ENCODE measurements at places on chromosomes 2 and 18. TPM values are rescaled to one million over a fixed set of nuclear protein-coding genes. Genes with fewer than 3 reads are reported as not detected.

Gene GALNT5
- 0.15 TPM for total RNA-seq

DNA sequence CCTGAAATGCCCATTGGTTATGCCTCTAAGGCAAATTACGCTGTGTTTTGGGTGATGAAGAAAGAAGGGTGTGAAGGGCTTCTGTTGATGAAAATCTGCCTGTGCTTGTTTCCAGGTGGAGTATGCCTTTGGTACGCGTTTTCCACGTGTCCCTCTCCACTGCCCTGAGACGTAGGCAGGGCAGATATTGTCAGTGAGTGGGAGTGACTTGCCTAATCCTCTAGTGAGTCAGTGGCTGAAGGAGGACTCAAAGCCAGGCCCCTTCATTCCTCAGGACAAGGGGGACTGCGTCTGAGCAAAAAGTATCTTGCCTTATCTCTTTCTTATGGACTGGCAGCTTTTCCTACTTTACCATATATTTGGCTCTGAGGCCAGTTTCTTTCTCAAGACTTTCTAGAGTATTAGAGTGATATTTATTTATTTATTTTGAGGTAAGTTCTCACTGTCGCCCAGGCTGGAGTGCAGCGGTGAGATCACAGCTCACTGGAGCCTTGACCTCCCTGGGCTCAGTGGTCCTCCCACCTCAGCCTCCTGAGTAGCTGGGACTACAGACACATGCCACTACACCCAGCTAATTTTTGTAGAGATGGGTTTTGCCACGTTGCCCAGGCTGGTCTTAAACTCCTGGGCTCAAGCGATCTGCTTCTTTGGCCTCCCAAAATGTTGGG lies 10.2 kb downstream of the RALB start:
- no peak overlapping the region for H3K27ac ChIP-seq
- peaks cover 2% of the 10 kb centered on the region for H3K27me3 ChIP-seq
- H3K4me1 ChIP-seq = peaks cover 40% of the 10 kb centered on the region
- no peak for DNase-seq

DNA sequence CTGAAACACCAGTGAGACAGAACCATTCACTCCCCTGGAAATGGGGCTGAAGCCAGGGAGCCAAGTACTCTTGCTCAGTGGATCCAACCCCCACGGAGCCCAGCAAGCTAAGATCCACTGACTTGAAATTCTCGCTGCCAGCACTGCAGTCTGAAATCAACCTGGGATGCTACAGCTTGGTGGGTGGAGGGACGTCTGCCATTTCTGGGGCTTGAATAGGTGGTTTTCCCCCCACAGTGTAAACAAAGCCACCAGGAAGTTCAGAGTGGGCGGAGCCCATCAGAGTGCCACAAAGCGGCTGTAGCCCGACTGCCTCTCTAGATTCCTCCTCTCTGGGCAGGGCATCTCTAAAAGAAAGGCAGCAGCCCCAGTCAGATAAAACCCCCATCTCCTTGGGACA lies 292.8 kb downstream of the LNPK start:
- no peaks in the 10 kb centered on the region for H3K4me1 ChIP-seq
- H3K4me3 ChIP-seq = no peak overlapping the region
- H3K36me3 ChIP-seq = no peaks in the 10 kb centered on the region
- H3K27ac ChIP-seq = no peak overlapping the region

DNA sequence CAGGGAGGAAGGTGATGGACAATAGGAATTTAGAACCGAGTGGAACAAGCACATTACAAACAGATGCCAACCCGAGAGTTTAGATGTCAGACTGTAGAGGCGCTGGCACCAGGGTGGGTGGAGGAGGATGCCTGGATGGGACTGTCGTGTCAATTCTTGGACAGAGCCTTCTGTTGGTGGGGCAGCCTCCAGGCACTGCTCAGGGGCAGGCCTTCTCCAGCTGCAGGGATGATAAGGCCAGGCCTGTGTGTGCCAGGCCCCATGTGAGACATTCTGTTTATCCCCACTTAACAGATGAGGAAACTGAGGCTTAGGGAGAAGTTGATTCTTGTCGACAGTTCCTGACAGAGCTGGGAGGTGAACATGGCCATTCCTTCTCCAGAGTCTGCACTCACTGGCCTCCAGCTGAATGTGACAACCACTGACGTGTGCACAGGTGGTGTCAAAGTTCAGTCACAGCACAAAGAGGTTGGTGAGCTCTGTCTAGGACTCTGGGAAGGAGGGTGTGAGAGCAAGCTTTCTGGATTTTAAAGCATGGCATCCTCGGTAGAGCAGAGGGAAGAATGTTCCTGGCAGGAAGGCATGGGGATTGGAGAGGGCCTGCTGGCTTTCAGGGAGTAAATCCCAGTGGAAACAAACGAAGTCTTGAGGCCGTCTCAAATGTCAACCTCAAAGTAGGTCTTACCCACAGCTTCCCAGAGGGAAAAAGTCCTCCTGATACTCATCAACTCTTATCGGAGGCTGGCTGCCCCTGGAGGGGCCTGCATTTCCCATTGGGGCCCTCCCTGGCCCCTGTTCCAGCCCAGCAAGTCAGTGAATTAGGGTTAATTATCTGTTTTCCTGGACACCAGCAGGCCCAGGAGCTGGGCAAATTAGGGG lies 52.4 kb downstream of the GLI2 start:
- peaks cover 18% of the 10 kb centered on the region for H3K27me3 ChIP-seq
- no peaks in the 10 kb centered on the region for H3K36me3 ChIP-seq

Gene ANKRD30BL
- total RNA-seq = not detected

DNA sequence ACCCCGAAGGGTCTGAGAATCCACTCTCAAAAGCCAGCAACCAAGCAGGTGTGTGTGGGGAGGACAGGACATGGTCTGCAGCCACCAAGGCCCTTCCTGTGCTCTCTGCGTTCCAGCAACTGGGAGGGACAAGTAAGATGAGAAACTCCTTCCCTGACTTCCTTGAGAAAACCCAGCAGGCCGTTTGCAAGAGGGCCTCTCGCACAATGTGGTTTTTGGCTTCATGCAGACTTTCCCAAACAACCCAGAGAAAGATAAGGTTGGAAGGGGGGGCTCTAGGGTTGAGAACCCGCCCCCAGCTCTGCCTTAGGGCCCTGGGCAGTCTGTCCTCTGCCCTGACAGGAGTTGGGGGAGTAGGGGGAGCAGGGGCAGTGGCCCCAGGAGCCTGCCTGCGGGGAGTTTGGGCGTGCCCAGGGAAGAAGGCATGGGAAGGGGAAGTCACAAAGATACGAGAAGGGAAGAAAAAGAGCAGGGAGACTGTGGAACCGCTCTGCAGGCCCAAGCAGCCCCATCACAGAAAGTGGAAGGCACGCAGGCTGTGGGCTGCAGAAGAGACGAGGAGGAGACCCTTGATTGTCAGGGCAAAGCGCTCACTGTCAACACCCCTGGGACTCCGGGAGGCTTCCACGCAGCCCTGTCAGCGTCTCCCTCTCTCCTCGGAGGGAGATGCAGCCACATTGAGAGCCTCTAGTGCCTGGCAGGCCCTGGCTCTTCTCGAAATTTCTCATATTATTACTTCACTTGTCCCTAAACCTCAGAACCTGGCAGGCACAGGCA lies 99.8 kb downstream of the SMAD7 start:
- H3K36me3 ChIP-seq = peaks cover 25% of the 10 kb centered on the region
- peaks cover 16% of the 10 kb centered on the region for H3K27me3 ChIP-seq
- DNase-seq = no peak
- H3K27ac ChIP-seq = peak overlapping the region; percentile 67
- H3K4me1 ChIP-seq = peaks cover 45% of the 10 kb centered on the region

Gene PLB1
- total RNA-seq = 3.2 TPM

- H3K27me3 ChIP-seq = no peaks in the 10 kb centered on the region
- H3K4me3 ChIP-seq = no peak overlapping the region
- H3K36me3 ChIP-seq = no peaks in the 10 kb centered on the region
- no peak for DNase-seq
Observed at GRCh38 chr2:193251909-193252308, 1057.2 kb upstream of the TMEFF2 start.

DNA sequence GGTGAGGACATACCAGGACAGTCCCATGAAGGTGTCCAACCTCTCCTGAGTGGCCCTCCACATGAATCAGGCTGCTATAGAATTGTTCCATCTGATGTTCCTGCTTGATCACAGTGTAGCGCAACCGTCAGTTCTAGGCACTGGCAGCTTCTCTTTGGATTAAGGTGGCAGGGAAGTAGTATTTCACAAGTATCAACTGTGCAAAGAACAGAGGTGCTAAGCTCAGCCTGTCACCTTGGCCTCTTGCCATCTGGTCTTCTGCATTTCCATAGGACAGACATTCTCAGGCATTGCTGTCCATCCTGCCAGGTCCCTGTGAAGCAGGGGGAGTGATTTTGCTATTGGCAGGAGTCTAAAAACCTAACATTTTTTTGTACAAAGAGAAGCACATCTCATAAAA lies 182.2 kb upstream of the EPAS1 start:
- no peak for DNase-seq
- no peak overlapping the region for H3K4me3 ChIP-seq
- H3K4me1 ChIP-seq = peaks cover 15% of the 10 kb centered on the region
- H3K27ac ChIP-seq = no peak overlapping the region
- no peaks in the 10 kb centered on the region for H3K36me3 ChIP-seq
- no peaks in the 10 kb centered on the region for H3K27me3 ChIP-seq

DNA sequence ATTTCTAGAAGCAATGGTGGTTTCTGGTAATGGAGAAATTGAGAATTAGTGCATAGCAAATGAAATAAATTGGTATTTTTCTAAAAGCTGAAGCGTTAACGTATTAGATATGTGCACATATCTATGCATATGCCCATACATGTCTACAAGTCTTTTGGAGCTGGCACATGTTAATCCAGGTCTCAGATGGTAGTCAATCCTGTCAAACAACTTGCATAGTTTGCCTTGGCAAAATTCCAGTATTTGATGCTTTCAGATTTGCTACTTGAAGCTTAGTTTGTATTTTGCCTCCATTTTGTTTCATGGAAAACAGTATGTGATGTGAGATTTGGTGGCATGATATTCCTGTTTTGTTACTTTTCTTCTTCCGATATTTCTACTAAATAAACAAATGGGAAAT lies 304.6 kb downstream of the PARD3B start:
- H3K36me3 ChIP-seq = no peaks in the 10 kb centered on the region
- no peak for DNase-seq
- no peak overlapping the region for H3K4me3 ChIP-seq
- H3K4me1 ChIP-seq = no peaks in the 10 kb centered on the region
- H3K27me3 ChIP-seq = peaks cover 2% of the 10 kb centered on the region
- H3K27ac ChIP-seq = no peak overlapping the region

GRCh38 chr2:108325756-108326155 lies 37.1 kb downstream of the SULT1C2 start:
- no peak overlapping the region for H3K4me3 ChIP-seq
- no peak for DNase-seq
- H3K27me3 ChIP-seq = peaks cover 1% of the 10 kb centered on the region
- no peak overlapping the region for H3K27ac ChIP-seq
- peaks cover 2% of the 10 kb centered on the region for H3K4me1 ChIP-seq
- peaks cover 11% of the 10 kb centered on the region for H3K36me3 ChIP-seq

DNA sequence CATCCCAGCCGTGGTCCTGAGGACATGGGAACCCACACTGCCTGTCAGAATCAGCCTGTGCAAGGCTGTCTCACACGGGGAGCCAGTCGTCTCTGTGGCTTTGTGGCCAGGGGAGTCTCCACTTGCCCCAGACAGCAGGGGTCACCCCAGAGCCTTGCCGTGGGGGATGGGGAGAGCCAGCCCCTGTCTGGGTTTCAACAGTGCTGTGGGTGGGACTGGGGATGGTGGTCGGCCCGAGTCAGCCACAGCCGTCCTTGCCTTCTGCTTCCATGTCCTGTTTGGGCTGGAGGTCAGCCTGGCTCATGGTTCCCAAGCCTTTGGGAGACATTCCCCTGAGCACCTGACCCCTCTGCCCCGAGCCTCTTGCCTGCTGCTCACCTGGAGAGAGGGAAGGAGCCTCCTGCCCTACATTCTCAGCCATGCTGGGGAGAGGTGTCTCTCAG lies 19.6 kb downstream of the GPR35 start:
- H3K4me1 ChIP-seq = peaks cover 9% of the 10 kb centered on the region
- DNase-seq = no peak
- H3K36me3 ChIP-seq = no peaks in the 10 kb centered on the region
- H3K27ac ChIP-seq = no peak overlapping the region
- peaks cover 11% of the 10 kb centered on the region for H3K27me3 ChIP-seq
- no peak overlapping the region for H3K4me3 ChIP-seq

DNA sequence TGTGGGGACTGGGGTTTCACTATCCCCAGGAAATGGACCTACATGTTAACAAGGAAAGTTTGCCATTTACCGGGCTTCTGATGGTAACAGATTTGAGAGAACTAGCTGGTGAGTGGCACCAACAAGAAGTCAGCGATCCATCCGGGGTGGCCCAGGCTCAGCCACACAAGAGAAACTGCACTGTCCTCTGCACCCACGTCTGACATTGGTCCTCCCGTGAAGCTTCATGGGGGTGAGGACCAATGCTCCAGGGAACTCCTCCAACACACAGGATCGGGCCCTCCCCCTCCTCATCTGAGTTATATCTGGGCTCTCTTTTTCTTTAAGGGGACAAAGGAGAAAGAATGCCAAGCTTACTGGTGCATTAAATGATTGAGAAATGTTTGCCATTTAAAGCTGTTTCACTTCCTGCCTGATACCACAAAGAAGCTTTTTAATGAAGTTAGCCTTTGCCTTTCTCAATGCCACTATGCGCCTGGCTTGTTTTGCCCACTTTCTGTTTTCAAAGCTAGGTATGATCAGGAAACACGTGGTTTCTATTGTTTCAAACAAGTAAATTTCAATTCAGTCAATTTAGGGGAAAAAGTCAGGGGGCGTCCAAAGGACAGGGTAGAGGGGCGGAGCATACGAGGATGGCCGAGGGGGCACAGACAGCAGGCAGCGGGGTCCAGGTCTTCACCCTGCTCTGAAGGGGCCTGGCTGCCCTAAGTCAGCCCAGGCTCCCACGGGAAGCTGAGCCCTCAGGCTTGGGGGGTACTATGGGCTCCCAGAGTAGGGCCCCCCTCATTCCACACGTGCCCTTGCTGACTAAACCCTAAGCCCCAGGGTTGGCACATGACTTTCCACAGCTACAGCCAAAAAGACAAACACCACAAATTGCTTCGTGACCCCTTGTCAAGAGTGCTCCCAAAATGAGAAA lies 204.0 kb upstream of the ID2 start:
- H3K4me1 ChIP-seq = peaks cover 28% of the 10 kb centered on the region
- no peaks in the 10 kb centered on the region for H3K27me3 ChIP-seq
- H3K27ac ChIP-seq = no peak overlapping the region
- H3K36me3 ChIP-seq = no peaks in the 10 kb centered on the region
- H3K4me3 ChIP-seq = no peak overlapping the region

DNA sequence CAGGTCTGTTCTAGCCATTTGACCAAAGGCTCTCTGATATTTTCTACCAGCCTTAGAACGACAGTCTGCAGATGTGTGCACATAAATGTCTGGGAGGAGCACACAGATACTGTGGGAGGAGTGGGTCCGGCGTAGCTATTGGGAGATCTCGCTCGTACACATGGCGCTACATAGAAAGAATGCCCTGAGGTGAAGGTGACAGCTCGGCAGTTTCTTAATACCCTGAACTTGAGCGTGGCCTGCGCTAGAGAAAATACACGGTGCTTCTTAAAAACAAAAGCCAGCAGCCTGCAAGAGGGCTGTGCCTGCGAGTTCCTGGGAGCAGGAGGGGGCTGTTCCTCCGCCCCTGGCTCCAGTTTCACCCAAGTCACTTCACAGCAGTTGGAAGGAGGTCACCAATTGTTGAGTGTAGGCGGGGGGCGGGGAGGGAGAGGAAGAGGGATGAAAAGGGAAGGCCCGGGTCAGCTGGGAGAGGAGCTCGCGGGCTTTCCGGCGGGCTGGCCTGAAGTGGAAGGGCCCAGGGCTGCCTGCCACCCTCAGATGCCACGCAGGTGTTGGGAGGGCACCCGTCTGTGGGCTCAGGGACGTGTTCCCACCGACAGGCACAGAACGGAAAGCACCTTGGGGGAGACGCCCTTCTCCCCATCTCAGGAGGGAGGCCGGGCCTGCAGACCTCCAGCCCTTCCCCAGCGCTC lies 124.7 kb upstream of the ZNF516 start:
- peaks cover 2% of the 10 kb centered on the region for H3K27me3 ChIP-seq
- DNase-seq = peak; percentile 39
- H3K4me1 ChIP-seq = peaks cover 38% of the 10 kb centered on the region
- no peaks in the 10 kb centered on the region for H3K36me3 ChIP-seq

All from endothelial cell (in vitro differentiated cells).